BJ (cell line): ENCODE measurements at places on chromosomes 12 and 14. TPM values are rescaled to one million over a fixed set of nuclear protein-coding genes. Genes with fewer than 3 reads are reported as not detected.
A peak's percentile ranks its signal among the peaks of the same experiment; 100 is the strongest.

- DNase-seq: no peak
Observed at GRCh38 chr12:93502802-93503623, 35.7 kb downstream of the MRPL42 start.

DNA sequence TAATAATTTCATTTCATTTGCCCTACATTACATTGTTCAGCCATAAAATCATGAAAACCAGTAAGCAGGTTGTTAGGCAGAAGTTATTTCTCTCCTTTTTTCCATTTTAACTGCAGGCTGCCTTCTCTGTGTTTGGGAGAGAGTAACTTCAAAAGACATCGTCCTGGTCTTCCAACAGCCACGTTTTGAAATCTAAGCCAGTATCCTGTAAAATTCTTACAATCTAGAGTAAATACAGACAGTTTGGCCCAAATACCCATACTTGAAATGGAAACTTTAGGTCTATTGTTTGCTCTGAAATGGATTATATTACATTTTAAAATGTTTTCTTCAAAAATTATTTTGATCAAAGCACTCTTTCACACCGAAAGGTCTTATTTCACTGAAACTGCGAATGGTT lies 66.1 kb upstream of the SLCO1C1 start:
- no peak for DNase-seq

- DNase-seq: no peak
Observed at GRCh38 chr14:45891417-45892080, 638.5 kb upstream of the MIS18BP1 start.

DNA sequence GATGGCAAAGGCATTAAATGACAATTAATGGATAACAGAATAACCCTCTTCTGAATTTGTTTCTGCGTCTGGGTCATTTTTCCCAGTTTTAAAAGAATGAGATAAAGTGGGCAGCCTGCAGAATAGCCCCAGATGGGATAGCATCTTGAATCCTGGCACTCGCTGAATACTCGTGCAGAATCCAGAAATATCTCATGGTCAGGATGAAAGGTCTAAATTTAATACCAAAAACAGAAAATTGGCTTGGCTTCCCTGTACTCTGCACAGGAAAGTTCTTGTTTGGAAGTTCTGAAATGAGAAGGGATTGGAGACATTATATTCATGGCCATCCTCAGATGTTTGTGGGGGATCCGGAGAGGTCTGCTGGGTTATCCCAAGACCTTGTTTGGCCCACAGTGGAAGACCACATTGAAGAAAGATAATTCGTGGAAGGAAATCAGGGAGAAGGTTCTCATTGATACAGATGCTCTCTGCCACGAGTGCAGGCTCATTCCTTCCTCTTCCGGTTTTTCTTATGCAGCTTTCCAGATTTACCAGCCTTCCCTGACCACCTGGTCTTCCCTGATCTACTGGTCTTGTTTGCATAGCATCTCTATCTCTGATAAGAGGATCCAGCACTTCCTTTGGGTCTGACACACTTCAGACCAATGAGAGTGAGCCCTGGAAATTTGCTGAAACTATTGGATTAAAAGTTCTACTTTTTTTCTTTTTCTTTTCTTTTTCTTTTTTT lies 6.0 kb upstream of the IFT81 start:
- DNase-seq: no peak

DNA sequence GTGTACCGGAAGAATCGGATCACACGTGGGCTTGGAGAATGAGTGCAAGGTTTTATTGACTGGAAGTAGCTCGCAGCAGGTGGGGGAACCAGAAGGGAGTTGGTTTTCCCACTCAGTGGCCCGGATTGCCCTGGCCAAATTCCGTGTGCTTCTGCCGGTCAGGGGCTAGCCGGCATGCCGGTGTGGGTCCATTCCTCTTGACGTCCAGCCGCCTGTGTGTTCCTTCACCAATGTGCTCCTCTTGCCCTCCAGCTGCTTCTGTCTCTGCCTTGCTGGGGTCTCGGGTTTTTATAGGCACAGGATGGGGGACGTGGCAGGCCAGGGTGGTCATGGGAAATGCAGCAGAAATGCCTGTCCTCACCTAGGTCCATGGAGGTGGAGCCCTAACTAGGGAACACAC lies 11.0 kb downstream of the MYRFL start:
- no peak for DNase-seq

GRCh38 chr14:36852981-36853691 lies 191.5 kb downstream of the PAX9 start:
- no peak for DNase-seq

GRCh38 chr12:105067511-105068031 lies 16.7 kb downstream of the ALDH1L2 start:
- DNase-seq: no peak

DNA sequence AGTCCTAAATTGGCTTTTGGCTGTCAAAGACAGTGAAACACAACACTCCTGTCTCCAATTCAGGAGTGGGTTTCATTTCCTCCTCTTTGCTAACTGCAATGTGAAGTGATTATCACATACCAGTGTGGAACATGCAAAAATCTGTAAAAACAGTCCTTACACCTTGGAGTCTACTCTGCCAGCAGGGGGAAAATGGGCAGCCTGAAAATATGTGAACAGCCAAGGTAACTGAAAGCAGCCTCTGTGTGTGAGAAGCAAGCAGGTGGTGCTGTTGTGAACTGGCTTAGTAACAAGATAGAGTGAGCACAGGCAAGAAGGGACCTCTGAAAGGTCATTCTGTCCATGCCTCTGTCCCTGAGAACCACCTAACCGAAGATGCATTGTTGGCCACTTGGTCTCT lies 6.0 kb downstream of the PRMT8 start:
- DNase-seq: no peak

GRCh38 chr12:125079084-125079483 lies 13.8 kb downstream of the AACS start:
- DNase-seq: no peak

DNA sequence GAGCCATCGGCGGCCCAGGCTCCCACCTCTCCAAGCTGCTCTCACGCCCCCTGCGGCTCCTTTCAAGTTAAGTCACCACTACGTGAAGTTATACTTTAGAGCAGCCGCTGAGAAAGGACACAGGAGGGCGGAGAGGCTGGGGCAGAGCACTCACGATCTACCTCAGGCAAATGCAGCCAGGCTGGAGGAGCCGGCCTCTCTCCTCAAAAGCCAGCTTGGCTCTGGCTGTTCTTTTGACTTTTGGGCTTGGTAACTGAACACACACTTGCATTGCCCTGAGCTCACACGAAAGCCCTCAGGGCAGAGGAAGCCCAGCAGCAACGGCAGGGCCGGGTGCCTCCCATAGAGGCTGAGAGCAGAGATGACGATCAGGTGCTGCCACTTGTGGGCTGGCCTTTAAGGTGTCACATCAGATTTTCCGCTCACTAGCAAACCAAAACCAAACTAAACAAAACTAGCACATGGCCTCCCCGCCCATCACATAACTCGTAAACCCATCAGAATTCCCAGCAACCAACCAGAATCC lies 75.2 kb downstream of the PITPNM2 start:
- DNase-seq: no peak

- no peak for DNase-seq
Observed at GRCh38 chr12:120110550-120111501, 5.7 kb downstream of the RAB35 start.

DNA sequence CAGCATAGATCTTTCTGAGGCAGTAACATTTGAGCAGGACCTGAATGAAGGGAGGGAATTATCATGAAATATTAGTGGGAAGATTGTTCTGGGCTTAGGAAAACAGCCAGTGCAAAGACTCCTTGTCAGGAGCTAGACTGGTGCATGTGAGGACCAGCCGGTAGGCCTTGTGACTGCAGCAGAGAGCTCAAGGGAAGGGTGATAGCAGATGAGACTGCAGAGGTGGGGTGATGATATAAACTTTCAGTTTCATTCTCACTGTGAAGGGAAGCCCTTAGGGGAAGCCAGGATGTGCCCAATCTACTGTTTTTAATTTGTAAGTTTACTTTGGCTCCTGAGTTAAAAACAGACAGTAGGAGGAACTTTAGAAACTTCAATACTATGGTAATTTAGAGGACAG lies 12.4 kb downstream of the IL22 start:
- no peak for DNase-seq

DNA sequence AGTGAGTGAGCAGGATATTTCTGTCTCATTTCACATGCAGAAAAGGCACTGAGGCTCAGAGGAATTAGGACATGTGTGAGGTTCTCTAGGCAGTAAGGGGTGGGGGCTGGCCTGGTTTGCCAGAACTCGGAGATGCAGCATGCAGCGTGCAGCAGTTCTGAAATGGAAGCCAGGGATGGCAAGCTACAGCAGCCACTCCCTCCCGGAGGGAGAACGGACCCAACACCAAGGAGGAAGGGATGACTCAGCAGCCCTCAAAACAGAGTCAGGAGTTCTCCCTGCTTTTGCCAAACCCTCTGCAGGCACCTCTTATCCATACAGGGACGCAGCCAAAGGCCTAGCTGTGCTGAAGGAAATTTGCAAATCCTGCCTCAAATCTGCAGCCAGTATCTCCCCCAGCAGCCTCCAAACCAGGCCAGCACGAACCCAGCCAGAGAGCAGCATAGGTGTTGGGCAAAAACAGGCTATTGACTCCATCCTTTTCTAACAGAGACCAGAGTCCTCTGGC lies 10.3 kb upstream of the SERPINA3 start:
- peak; percentile 46 for DNase-seq

GRCh38 chr12:121530600-121531355 lies 50.0 kb downstream of the KDM2B start:
- peak; percentile 31 for DNase-seq

- no peak for DNase-seq
Observed at GRCh38 chr12:90896821-90897220, 58.2 kb downstream of the CCER1 start.

The CTSG gene
- not detected in 2 replicates for polyA plus RNA-seq

The ZNF891 gene
- polyA plus RNA-seq: 0.21 and 0.47 TPM in 2 replicates

The SLC22A17 gene
- polyA plus RNA-seq: 9.0 and 14.0 TPM in 2 replicates

The LALBA gene
- polyA plus RNA-seq: not detected in 2 replicates

The SNW1 gene
- polyA plus RNA-seq: 34.8 and 40.2 TPM in 2 replicates

The FGF6 gene
- not detected in 2 replicates for polyA plus RNA-seq
